ENCODE measurements at places on chromosomes 1 and 21.

DNA sequence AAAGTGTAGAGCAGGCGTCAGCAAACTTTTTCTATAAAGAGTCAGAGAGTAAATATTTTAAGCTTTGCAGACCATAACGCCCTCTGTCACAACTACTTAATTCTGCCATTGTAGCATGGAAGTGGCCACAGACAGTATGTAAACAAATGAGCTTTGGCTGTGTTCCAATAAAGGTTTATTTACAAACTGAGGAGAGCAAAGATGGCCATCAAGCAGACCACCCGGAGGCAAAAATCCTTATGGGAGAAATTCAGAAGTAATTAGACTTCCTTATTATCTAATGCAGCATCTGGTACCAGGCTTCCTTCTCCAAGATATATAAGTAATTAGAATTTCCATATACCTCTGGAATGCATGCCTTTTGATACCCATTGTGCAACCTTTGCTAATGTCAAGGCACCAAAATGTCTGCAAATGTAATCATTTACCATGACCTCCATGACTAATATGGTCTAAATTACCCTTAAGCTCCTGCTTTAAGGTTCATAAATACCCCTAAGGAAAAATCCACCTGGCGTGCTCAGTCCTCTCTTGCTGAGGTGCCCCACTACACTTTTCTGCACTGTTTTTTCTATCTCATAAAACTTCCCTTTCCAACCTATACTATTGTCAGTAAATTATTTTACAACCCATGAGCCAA lies 377.8 kb downstream of the MATN1 start:
- no peak for DNase-seq

DNA sequence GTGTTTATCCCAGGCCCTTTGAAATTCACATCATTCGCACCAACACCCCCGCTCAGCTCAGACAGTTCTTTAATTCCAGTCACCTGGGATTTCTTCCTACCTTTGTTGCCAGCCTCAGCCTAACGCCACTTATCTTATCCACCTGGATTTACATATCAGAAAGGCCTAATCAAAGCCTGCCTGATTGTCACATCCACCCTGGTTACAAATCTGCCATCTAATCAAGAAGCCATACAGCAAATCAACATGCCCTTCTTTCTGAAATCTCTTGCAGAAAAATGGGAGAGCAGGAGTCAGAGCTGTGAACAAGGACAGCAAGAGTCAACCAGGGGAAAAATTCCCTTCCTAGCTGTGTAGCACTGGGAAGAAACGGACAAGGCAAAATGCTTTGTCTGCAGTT lies 173.2 kb upstream of the DAB1 start:
- no peak for DNase-seq

DNA sequence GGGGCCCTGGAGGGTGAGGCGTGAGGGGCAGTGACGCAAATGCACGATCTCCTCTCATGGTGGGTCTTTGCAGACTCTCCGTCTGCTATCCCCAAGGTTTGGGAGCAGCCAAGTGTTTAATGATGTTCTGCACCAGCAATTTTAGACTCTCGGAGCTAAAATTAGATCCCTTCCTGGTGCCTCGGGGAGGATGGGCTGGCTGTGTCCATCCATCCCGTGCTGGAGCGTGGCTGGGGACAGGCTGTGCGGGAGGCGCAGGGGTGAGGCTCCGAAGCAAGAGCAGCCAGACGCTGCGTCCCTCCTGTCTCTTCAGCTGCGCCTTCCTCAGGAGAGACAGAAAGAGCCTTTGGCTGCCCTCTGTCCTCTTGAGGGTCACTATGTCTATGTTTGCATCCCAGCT lies 387.6 kb downstream of the CAMTA1 start:
- DNase-seq: no peak

- no peak for DNase-seq
Observed at GRCh38 chr21:30227633-30228404, 11.9 kb upstream of the CLDN8 start.

- no peak for DNase-seq
Observed at GRCh38 chr1:39269349-39269748, 64.9 kb downstream of the MACF1 start.

- no peak for DNase-seq
Observed at GRCh38 chr21:44020551-44020950, 8.4 kb downstream of the TRAPPC10 start.

DNA sequence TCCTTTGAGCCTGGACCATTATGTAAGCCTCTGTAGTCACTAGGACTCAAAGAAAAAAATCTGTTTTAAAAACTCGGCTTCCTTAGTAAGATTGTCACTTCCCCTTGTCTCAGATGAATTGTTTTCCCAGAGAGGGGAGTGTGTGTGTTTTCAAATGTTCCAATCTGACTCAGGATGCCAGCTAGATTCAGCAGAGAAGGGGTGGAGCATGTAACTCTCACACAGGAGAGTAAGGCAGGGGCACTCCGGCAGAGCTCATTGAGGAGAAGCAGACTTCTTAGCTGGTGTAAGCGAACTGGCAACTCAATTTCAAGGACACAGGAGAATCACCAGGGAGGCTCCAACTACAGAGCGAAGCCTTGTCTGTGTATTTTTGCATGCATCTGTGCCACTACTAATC lies 623.2 kb downstream of the LMO4 start:
- no peak for DNase-seq

GRCh38 chr1:222301652-222302051 lies 246.3 kb downstream of the HHIPL2 start:
- no peak for DNase-seq

DNA sequence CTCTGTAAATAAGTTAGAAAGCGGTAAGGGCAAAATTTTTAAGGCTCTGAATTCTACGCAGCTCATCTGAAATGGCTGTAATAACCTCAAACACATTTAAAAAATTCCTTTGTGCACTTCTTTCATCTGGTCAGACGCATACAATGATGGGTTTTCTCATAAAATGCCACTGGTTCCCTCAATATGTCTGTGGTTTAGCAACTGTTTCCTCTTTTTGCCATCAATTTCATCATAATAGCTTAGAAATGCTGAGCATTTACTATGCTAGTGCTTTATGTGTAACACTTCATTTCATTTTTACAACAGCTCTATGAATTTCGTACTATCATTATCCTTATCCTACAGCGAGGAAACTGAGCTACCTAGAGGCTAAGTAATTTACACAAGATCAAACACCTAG lies 35.3 kb upstream of the DMRTA2 start:
- DNase-seq: no peak

- DNase-seq: no peak
Observed at GRCh38 chr1:93349231-93350135, 3.8 kb downstream of the DR1 start.

- DNase-seq: peak; percentile 65
Observed at GRCh38 chr1:36160949-36161485, 5.1 kb downstream of the MAP7D1 start.
